HL-60 (cell line): ENCODE measurements at places on chromosomes 4 and X.

GRCh38 chrX:137172317-137172948, 138.6 kb upstream of the GPR101 start:
- no peak for DNase-seq

- DNase-seq: no peak
Observed at GRCh38 chr4:38609614-38610013, 54.4 kb upstream of the KLF3 start.

DNA sequence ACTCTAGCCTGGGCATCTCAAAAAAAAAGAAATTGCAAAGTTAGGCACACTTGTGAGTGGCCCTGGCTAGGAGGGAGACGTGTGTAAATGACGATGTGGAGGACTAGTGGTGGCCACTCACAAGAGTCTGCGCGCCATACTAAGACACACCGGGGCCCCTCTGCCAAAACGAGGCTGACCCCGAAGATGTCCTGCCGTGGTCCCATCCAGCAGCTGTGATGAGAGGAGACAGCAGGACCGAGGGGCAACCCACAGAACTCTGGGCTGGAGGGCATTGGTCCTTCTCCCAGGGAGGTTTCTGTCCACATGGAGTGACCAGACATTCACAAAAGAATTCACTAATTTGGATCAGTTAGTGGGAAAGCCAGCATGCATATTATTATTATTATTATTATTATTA, 47.4 kb downstream of the NOP14 start:
- DNase-seq: no peak

DNA sequence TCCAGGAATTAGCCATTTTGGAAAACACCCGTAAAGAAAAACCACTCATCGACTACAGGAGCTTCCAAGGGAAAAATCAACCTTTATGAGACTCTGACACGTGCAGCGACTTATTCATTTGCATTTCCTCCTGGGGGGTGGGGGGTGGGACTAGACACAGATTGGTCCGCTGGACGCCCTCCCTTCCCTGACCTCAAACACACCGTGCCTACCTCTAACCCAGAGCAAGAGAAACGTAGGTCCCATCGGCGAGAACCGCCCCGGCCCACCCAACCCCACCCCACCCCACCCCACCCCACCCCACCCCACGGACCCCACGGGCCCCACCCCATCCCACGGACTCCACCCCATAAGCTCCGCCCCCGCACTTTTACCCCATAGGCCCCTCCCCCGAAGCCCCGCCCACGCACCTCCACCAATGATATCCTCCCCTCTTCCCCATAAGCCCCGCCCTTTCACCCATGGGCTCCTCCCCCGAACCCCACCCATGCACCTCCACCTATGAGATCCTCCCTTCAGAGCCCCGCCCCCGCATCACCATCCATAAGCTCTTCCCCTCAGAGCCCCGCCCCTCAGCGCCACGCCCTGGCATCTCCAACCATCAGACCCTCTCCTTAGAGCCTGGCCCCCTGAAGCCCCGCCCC, 1.1 kb downstream of the GTPBP6 start:
- DNase-seq: no peak

GRCh38 chr4:118941799-118942198, 53.1 kb downstream of the SYNPO2 start:
- DNase-seq: no peak

DNA sequence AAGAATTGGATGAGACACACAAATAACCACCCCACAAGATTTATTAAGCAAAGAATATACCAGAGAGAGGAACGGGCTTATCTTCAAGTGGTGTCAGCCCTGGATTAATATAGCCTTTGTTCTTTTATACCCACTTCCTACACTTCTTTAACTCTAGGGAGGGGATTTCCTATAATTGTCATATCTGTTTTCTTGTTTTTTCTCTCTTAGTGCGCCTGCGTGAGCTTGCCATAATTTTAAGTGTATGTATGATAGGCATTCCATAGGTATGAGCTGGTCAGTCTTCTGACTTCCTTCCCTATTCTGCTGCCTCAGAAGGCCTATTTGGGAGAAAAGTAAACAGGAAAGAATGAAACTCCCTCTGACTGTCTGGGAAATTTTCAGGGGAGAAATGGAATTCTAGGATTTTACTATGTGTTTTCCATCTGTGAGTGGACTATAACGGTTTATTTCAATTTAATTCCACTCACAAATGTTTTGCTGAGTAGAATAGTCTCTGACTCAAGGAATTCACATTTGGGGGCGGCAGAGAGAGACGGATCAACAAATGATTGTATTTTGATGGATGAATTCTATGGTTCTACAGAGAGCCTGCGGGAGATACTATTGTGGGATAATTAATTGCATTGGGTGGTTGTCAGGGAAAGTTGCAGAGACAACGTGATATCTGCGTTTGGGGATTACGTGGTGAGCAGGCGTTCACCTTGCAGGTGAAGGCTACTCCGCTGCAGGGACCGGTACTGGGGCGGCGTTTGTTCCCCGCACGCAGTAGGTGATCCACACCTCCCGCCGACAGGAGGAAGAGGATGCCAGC, 626 bp upstream of the CEP135 start:
- peak; percentile 26 for DNase-seq

- DNase-seq: no peak
Observed at GRCh38 chrX:30875957-30876356, 13.1 kb downstream of the TAB3 start.

- DNase-seq: no peak
Observed at GRCh38 chrX:39952989-39953388, 144.8 kb downstream of the BCOR start.

DNA sequence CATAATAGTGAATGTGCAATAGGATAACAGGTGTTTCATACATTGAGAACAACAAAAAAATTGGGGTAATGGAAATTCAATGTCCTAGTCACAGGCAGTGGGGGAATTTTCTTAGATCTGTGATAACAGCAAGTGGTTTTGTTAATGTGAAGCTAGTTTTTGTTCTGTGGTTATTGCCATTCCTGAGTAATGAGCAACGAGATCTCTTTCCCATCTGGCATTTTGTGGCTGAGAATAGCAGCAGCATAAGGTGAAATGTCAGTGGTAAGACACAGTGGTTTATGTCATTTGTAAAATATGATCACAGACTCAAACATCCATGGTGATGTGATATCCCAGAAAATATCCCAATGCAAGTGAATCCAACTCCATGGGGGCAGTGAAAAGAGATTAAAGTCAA, 497.5 kb downstream of the KCNIP4 start:
- DNase-seq: no peak

DNA sequence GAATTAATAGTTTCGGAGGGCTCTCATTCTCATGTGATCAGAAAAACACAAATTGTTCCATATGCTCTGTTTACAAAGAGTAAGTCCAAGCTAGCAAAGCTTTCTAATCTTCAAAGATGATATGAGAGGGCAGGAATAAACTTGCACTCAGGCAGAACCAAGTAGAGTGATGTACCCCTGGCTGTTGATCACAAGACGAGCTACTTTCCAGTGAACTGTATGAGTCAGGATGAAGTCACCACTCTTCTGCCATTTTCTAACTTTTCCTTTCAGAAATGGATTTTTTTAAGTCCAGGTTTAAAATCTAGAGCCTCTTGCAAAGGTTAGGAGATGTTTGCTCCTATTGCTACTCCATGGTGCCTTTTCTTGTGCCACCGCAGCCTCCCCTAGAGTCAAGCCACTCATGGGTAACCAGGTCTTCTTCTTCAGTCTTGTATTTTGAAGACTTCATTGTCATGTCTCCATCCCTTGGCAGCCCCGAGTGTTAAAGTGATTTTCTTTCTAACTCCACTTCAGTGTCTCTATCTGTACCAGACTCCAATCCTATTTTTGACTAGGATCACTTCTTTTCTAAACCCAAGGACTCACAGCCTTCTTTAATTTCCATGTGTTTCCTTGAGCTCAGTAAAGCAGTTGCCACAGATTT, 171.9 kb upstream of the GALNT7 start:
- no peak for DNase-seq

DNA sequence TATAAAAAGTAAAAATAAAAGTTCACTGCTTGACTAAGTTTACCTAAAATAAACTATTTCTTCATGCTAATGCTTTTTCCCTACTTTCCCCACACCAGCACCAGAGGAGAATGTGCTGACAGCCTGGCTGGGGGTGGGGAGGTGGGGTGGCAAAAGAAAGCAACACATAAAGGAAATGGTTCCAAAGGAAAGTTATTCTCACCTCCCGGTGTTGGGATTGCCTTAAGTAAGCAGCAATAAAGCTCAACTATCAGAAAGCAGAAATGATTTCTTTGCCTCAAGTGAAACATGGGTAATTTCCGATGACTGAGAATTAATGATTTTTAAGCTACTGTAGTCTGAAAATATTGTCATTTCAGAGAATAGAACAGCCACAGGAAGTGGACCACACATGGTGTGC, 84.5 kb upstream of the DKK2 start:
- no peak for DNase-seq

DNA sequence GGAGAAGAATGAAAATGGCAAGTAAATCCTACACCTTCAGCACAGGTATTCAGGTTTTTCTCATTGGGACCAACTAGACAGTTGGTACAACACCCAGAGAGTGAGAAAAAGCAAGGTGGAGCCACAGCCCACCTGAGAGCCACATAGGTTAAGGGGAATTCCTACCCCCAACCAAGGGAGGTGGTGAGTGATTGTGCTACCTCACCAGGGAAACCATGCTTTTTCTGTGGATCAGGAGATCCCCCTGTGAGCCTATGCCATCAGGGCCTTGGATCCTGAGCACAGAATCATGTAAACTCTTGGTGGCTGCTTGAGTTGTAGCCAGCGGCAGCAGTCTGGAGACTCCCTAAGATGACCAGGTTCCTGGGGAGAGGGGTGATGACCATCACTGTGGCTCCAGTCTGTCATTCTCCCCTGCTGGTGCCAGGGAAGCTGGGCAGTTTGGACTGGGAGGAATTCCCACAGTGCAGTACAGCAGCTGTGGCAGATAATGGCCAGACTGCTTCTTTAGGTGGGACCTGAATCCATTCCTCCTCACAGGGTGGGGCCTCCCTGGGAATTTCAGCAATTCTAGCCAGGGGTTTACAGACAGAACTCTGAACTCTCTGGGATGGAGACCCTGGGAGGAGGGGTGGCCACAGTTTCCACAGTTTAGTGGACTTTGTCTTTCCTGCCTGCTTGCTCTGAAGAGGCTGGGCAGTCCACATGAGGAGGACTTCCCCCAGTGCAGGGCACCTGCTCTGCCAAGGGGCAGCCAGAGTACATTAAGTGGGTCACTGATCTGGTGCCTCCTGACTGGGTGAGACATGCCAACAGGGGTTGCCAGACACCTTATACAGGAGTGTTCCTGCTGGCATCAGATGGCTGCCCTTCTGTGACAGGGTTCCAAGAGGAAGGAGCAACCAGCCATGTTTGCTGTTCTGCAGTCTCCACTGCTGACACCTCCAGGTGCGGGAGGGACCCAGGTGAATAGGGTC, 43.2 kb downstream of the PARM1 start:
- DNase-seq: no peak

DNA sequence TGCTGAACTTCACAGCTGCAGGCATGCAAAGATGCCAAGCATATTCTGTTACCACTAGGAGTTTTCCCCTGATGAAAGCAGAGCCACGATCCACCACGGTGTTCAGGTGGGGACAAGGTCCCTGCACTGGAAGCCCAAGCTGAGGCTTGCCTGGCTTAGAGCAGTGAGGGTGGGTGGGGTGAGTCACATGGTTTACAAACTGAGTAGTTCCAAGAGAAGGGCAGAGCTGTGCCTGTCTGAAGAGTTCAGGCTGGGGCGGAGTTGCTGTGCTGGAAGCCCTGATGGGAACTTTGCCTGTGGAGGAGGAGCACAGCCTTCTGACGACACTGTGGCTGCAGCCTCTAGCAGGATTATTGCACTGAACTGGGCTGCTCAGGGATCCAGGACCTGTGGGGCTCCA, 45.5 kb downstream of the FAM9B start:
- DNase-seq: no peak

DNA sequence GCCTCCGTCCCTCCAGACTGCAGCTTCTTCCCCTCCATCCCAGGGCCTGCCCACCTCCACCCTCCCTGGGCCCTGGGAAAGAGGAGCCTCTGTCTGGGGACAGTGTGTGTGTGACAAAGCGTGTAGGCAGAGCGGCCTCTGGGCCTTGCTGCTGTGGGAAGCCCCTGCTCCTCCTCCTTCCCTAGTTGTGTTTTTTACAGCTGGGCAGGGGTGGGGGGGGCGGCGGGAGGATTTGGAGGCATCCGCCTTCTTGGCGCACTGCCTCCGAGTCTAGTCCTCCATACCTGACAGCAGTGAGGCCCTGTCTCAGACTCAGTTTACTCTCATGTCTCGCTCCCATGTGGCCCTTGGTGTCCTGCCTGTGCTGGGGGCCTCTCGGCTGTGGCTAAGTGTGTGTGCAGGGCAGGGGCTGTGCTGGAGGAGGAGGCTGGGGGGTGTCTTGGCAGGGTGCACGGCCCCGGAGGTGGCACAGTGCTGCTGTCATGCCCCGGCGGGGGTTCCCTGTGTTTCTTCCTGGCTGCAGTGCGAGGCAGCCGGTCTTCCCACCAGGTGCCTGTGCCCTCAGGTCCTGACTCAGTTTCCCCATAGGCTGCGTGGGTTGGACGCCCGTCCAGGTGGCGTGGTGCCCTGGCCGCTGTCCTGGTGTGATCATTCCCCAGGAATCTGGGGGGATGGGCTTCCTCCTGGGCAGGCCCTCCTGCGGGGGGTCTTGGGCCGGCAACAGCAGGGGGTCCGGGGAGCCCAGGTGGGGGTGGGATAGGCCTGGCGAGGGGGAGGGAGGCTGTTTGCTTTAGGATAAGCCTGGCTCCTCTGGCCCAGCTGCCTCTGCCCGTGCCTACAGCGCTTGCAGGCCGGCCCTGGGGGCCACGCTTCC, 7.0 kb downstream of the FGFRL1 start:
- DNase-seq: no peak

DNA sequence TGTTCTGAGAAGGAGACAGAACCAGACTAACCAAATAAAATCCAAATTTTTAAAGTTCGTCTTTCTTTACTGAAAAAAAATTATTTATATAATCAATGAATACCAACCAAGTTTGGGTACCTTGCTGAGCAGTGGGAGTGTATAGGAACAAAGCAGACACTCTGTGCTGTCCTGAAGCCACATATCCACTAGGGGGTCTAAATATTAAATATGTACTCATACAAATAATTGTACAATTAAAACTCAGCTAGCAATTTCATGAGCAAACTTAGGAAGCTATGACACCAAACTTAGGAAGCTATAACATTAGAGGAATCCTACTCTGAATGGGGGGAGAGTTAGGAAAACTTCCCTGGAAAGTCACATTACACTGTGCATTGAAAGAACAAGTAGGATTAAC, 582.0 kb upstream of the EPHA5 start:
- DNase-seq: no peak

DNA sequence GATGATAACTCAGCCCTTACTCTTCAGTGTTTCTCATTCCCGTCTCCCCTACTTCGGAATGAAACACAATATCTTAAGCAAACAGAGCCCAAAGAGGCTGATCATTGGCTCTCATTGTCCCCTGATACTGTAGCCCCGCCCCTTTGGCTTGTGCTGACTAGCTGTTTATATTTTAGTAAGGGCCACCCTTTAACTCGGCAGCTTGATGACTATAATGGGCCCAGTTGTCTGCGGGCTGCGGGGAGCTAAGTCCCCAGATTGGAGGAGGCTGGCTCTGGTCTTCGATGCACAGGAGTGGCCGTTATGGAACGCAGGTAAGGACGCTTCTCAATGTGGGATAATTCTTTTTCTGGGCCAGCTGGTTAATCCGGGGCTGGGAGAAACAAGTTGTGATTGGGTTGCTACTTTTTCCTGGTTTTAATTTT, at the start of gene TRIM2:
TRIM2 (plus strand) TSS at position 197 of the 425 bp plus-strand sequence; CDS start at position 285, 88 bp downstream.
- no peak for DNase-seq
